ENCODE measurements at places on chromosomes 2 and 18.
A peak's percentile ranks its signal among the peaks of the same experiment; 100 is the strongest.

DNA sequence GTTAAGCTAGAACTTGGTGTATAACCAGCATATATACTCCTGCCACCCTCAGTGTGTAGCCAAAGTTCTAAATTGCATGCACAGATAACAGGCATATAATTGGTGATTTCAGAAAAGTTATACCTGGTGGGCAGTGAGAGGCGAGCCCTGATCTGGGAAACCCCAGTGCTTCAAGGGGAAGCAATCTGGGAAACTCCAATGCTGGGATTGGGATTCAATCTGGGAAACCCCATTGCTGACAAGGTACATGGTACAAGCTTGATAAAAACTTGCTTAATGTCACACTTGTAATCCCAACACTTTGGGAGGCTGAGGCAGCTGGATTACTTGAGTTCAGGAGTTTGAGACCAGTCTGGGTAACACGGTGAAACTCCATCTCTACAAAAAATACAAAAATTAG lies 147.6 kb downstream of the NEDD4L start:
- no peak for DNase-seq

DNA sequence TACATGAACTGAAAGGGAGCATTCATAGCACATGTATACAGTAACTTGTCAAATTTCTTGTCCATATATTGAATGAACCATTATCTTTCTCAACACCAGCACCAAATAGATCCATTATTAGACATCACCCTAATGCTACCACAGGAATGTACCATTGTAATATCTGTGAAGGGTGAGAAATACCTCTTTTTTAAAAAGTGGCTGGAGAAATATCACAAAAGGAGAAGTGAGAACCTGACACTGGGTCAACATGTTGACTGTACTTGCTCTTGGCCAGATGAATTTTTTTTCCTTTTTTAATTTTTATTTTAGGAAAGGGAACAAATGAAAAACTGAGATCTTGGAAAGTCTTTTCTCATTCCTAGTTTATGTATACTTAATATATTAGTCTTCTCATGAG lies 63.5 kb downstream of the CAVIN2 start:
- DNase-seq: no peak

GRCh38 chr18:74930616-74931015 lies 278.3 kb downstream of the PTGR3 start:
- DNase-seq: no peak

DNA sequence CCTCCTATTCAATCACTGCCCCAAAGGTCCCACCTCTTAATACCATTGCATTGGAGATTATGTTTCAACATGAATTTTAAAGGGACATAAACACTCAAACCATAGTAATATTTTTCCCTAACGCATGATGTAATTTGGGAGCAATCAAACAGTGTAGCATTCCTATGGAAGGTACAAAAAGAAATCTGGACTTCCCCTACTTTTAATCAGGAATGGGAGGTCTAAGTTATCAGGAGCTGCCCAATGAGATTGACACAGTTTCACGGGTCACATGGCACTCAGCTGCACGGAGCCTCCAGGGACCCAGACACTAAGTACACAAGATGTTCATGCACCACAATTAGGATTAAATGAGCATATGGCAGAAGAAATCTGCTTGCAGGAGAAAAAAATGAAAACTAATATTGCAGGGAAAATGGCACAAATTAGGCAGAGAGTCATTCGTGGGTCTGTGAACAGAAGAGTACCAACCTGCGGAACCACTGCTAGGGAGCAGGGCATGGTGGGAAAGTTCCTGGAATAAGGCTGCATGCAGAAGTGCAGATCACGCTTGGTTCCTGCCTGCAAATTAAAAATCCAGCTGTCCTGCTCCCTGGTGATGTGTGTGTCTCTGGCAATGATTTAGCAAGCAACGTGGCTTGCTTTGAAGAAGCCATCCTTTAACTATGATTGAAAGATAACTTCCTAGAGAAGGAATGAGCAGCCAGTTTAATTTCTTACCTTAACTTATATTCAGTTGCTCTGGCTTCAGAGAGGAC lies 326.6 kb upstream of the ID2 start:
- DNase-seq: peak; percentile 91

DNA sequence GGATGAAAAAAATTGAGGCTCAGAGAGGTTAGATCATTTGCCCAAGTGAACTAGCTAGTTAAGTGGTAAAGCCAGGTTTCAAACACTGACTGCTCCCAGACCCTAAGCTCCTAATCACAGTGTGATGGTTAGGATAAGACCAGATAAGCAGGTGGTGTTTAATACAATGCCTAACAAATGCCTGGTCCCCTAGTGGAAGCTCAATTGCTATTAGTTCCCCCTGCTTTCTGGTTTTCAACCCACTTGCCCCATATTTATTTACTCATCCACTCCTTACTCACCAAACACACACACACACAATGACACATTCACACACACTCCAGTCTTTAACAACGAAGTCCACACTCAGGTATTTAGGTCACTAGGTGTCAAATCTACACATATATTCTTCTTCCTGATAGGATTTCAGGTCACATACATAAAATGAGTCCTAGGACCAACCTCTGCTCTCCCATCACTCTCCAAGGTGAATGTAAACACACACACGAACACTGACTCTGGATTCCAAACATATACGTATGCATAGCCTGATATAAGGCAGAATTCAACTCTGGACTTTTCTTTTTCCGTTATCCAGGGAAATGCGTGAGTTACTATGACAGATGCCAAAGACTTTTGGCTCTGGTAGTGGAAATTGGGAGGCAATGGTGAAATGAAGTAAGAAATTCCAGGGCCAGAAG lies 73.6 kb upstream of the TSPYL6 start:
- no peak for DNase-seq

DNA sequence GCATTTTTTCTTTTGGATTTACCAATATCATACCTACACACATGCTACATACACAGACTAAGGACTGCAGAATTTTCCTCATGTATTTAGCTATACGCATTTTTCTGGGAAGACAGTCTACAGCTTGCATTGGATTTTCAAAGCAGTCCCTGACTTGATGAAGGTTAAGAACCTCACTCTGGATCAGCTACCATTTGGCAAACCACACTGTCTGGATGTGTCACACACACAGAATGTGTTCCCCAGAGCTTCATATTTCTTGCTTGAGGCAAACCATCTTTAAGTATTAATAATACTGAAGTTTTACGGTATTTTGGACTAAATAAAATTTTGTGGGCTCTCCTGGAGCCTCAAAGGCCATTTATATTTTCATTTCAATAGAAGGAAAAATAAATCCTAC lies 102.3 kb downstream of the TCF4 start:
- no peak for DNase-seq

DNA sequence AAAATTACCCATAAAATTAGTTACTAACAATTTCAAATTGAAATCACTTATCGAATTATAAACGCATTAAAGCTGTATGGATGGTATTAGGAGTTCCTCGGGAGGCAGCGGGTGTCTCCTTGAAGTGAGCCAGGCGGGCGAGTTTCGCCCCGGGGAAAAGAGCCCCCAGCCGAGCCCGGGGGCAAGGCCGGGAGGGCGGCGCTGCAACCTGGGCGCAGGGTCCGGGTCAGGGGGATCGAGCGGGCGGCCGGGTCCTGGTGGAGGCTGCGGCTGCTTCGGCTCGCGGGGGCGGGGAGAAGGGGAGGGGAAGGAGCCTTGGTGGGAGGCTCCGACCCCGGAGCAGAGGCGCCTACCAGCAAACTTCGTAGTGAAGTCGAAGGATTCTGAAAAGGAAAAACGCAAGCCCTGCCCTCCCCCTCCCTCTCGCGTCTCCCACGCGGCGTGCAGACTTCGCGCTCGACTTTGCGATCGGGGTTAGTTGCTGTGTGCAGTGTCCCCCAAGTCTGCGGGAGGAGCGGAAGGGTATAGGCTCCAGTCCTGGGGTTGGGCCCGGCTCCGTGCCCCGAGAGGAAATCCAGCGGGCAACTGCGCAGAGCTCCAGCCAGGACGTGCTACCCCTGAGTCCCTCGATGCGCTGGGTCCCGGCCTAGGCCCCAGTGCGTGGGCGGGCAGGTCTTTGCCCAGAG lies 140.8 kb downstream of the MEIS1 start:
- no peak for DNase-seq

DNA sequence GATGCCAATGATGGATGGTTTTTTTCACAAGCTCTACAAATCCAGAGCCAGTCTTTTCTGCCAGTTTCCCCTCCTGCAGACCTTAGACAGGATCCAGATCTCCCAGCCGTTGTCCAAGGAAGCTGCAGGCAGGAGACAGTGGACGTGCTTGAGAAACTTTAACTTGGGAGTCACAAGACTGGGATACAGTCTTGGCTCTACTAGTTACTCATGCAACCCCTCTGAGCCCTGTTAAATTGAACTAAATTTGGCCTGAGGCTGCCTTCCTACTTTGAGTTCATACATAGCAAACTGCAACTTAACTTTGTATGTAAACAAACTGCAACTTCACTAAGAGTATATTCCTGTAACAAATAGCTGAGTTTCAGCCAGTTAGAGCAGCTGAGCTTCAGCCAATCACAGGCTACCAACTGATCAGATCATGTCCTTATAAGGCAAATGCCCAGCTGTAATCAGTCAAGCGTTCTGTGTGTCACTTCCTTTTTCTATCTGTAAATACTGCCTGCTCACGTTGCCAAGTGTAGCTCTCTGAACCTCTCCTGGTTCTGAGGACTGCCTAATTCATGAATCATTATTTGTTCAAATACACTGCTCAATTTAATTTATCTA lies 140.9 kb downstream of the CAPN13 start:
- no peak for DNase-seq

GRCh38 chr2:9657731-9658130 lies 26.9 kb upstream of the YWHAQ start:
- DNase-seq: no peak

DNA sequence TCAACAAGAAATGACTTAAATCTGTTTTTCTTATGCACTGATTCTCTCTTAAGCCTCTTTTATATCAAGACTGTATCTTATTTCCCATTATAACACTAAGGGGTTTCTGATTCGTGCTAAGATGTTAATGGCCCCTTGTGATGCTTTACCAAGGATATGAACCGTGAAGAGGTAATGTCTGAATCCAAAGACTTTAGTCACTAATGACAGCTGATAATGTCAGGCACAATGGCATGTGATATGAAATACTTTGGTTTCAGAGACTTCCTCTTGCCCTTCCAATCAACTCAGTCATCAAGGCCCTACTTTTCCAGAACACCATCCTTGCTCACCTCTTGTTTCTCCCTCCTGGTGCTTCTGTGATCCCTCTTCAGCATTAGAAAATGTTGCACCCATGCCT lies 262.8 kb downstream of the KCNE4 start:
- no peak for DNase-seq

- DNase-seq: no peak
These were observed 272.9 kb upstream of the FIGN start for GRCh38 chr2:164008752-164009151.

DNA sequence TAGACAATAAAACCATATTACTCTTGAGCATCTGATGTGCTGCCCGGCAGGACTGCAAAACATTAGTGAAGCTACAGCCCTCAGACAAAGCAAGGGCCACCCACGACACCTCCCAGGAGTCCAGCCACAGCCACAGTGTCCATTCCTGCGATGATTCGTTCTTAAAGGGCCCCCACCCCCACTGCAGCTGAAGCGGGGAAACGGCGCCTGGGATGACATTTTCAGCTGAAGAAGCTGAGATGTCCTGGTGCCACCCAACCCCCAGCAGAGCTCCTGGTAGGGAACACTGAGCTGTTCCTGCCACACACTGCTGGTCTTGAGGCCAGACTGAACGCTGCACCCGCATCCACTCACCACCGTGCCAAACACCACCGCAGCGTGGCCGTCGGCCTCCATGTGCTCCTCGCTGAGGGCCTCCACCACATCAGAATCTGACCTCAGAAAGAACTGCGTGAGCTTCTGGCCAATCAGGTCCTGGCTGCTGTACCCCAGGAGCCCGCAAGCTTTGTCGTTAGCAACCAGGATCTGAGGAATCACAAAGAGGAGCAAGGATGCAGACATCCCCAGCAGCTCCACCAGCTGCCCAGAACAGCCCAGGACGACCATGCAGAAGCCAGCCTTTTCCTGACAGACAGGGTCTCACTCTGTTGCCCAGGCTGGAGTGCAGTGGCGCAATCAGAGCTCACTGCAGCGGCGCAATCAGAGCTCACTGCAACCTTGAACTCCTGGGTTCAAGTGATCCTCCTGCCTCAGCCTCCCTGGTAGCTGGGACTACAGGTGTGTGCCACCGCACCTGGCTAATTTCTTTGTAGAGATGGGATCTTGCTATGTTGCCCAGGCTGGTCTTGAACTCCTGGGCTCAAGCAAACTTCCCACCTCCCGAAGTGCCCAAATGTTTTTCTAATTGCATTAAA lies 9.5 kb downstream of the PASK start:
- DNase-seq: no peak

DNA sequence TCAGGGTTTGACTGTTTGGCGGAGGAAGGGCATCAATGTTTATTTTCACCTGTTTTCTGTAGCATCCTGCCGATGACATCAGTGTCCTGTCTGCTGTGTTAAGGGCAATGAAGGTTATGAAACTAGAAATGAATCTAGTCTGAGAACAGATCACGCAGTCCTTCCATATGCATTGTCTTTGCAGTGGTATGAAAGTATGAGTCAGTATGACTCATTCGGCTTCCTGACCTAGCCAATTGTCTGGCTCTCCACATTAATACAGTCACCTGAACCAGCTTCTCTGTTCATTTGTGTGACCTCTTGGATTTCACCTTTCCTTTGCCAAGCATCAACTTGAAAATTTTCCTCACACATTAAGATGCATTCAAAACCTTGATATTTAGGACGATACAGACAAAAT lies 353.8 kb downstream of the RND3 start:
- no peak for DNase-seq

- DNase-seq: no peak
These were observed 42.0 kb upstream of the TMEM18 start for GRCh38 chr2:719191-719590.

- DNase-seq: no peak
These were observed 7.6 kb downstream of the PGAP1 start for GRCh38 chr2:196918927-196919326.

GRCh38 chr18:31061945-31062344 lies 19.4 kb upstream of the DSC3 start:
- no peak for DNase-seq

GRCh38 chr18:76232779-76233178 lies 262.3 kb downstream of the ZNF516 start:
- no peak for DNase-seq

GRCh38 chr2:54685263-54685775 lies 38.1 kb upstream of the EML6 start:
- DNase-seq: no peak

GRCh38 chr18:59502274-59503175 lies 143.5 kb upstream of the LMAN1 start:
- DNase-seq: peak; percentile 49

- no peak for DNase-seq
These were observed 18.9 kb upstream of the DAPL1 start for GRCh38 chr2:158776231-158776630.

GRCh38 chr2:64325852-64326577 lies 127.9 kb upstream of the LGALSL start:
- no peak for DNase-seq

DNA sequence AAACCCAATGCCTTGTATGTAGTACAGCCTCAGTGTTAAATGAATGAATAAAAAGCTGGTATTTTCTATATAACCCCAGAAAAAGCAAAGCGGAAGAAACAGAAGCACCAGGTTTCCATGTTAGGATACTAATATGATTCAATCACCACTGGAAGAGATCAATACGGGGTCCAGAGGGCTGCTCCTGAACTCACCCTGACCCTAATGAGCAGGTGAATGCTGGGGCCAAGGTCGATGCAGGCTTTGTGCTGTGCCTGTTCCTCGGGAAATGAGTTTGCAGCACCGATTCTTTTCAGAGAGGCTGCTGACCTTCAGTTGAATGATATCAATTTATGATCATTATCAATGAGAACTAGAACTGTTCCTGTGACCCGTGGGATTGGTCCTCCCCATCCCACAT lies 228.5 kb downstream of the CDCA7 start:
- no peak for DNase-seq
